ENCODE measurements at places on chromosomes 1 and 21.

GRCh38 chr1:21775550-21775914 is 7.4 kb downstream of the USP48 start:
- DNase-seq, result no peak

GRCh38 chr1:22643381-22643780 is at the start of gene C1QC:
TSS of gene C1QC (plus strand) at chr1:22643633. CDS start at chr1:22644024, 391 bp downstream.
- DNase-seq, result no peak

GRCh38 chr1:235648954-235649367 is 623 bp downstream of the GNG4 start:
- DNase-seq, result no peak

DNA sequence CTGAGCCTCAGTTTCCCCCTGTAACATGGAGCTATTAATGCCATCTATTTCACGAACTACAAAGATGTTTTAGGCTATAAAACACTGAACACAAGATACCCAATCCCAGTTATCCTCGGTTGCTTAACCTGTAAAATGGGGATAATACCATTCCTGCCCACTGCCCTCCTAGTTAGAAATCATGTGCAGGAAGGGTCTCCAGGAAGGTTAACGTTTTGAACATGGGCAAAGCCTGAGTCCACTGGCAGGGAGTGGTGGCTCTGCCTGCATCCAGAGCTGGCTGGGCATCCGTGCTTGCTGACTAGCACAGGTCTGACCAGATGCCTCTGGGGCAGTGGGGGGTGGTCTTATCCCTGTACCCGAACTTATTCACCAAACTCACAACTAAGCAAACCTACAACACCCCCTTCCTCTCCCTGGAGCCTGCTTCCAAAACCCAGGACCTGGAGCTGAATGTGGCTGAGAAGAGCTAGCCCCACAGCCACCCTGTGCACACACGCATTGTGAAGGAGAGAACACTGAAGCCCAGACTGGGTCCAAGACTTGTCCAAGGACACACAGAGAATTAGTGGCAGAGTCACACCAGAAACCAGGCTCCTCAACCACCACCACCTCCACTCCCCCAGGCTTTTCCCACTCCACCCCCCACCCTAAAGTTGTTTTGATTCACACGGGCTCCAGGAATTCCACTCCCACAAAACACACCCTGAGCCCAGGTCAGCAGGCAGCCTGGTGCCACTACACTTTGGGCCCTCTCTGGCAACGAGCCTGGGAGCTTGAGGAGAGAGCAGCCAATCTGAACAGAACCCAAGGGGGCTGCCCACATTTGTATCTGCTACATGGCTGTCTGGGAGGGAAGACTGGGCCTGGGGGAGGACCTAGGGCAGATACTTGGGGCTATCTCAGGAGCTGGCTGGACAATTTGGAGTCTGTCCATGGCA is 1.6 kb downstream of the E2F2 start:
- DNase-seq, result no peak

DNA sequence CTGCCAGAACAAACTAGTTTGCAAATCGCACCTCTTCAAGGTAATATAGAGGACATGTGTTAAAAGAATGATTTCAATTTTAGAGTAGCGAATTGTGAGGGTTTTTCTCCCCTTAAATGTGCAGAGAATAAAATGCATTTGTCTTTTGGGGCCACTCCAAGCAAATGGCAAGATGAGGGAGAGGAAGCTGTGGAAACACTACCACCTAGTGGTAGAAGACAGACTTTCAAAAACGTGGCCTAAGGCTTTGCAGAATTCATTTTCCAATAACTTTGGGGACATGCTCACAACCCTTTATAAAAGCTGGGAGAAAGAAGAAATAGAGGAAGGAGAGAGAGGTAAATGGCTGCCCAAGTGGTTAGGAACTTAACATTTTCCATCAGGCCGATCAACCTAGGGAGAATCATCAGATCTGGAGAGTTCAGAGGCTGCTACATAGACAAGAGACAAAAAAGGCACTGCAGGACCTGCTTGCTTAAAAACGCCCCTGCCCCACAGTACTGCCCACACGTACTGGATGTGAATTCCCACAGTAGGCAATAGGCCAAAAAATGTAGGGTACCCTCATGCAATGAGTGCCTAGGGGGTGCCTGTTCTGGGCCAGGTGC is 15.7 kb upstream of the RCAN1 start:
- no peak for DNase-seq

GRCh38 chr1:223810586-223810985 is 35.2 kb downstream of the TP53BP2 start:
- no peak for DNase-seq

- DNase-seq, result no peak
Observed at GRCh38 chr1:203926025-203926540, 64.7 kb downstream of the SNRPE start.

GRCh38 chr1:38095454-38095931 is 48.9 kb upstream of the POU3F1 start:
- no peak for DNase-seq

- DNase-seq, result no peak
Observed at GRCh38 chr21:41691205-41692184, 75.4 kb downstream of the RIPK4 start.

GRCh38 chr1:93729906-93730305 is 48.3 kb upstream of the BCAR3 start:
- DNase-seq, result no peak

GRCh38 chr1:116172666-116173065 is 61.5 kb downstream of the MAB21L3 start:
- DNase-seq, result no peak

GRCh38 chr1:238439511-238439910 is 548.8 kb upstream of the ZP4 start:
- no peak for DNase-seq

DNA sequence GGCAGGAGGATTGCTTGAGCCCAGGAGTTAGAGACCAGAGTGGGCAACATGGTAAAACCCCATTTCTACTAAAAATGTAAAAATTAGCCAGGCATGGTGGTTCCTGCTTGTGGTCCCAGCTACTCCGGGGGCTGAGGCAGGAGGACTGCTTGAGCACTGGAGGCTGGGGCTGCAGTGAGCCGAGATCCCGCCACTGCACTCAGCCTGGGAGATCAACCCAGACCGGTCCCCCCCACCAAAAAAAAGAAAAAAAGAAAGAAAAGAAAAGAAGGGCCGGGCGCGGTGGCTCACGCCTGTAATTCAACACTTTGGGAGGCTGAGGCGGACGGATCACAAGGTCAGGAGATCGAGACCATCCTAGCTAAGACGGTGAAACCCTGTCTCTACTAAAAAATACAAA is 1.8 kb upstream of the GMEB1 start:
- DNase-seq, result no peak

DNA sequence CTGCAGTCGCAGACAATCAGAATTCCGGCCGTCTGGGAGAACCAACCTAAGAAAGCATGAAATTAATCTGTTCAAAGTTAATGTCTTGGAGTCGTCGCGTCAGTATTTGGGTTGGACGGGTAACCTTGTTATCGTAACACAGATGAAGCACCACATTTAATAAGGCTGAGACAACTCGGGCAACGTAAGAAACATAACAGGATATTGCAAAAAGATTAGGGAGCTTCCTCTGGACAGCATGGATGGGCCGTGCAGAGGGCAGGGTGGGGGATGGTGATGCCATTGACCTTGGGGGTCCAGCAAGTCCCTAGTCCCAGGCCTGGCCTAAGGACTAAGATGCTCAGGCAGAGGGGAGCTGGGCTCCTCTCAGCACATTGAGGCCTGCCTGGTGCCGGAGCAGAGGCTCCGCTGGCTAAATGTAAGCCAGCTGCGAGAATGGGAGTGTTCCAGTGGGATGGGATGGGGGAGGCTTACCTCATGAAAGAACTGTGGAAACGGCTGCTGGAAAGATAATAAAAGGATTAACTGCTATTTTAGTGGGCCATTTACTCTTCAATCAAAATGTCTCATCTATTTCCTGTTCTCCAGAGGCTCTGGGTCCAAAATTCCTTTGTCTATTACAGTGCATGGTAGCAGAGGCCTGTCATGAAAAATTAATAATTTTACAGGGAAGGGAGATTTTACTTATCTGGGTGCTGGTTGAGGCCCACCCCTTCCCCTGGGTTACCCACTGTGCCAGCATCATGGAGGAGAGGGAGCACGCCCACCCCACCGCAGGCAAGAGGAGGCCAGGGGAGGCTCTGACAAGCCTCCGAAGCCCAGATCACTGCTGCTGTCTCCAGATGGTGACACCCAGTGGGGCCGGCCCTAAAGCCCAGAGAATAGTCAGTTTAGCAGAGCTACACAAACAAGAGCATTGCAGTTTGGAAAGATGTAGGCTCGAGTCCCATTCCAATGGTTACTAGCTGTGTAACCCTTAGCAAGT is 131.6 kb downstream of the DMRTB1 start:
- no peak for DNase-seq

DNA sequence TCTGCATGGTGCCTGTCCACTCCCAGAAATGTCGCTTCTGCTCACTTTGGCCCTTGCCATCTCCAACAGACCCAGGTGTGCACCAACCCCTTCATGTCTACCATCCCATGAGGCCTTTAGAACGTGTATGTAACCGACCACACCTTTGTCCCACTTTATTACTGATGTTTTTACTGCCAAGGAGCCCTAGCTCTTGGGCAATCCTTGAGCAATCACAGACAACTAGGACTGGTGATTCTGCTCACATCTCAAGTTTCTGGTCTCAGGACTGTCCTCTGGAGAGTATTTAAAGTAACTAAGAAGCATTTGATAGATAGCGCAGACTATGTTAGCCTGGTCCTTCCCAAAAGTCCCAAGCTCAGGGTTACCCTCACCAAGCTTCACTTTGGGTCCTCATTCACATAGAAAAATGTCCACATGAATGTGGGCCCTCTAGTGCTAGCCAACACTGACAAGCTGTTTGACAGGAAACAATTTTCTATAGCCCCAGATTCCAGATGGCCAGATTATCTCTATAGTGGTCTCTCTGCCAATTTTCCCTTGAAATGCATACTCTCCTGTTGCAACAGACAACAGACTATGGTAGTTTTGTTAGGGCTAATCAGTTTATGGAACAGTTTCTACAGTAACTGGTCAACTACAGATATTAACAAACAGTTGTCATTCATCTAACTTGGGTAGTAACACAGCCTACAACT is 6.9 kb upstream of the TMEM81 start:
- DNase-seq, result no peak

Data from stimulated activated CD8-positive, alpha-beta memory T cell treated with anti-CD3 and anti-CD28 coated beads, Interleukin-4, amount 100 ng/mL, for 1 hour (primary cell).